Thoracic aorta (tissue), 2 donors: ENCODE measurements at places on chromosomes 16 and 17. TPM values are rescaled to one million over a fixed set of nuclear protein-coding genes. Genes with fewer than 3 reads are reported as not detected.

Gene WNK4
- not detected for total RNA-seq

Gene OR3A2
- total RNA-seq, result 0.49 TPM

- DNase-seq, result no peak
These were observed 210.1 kb upstream of the HS3ST4 start for GRCh38 chr16:25481636-25482035.

Gene JPH3
- total RNA-seq, result not detected

- no peak for DNase-seq
These were observed 666.7 kb upstream of the GOT2 start for GRCh38 chr16:59400830-59401229.

GRCh38 chr17:10638151-10638550 lies 19.0 kb downstream of the MYH3 start:
- no peak for DNase-seq

DNA sequence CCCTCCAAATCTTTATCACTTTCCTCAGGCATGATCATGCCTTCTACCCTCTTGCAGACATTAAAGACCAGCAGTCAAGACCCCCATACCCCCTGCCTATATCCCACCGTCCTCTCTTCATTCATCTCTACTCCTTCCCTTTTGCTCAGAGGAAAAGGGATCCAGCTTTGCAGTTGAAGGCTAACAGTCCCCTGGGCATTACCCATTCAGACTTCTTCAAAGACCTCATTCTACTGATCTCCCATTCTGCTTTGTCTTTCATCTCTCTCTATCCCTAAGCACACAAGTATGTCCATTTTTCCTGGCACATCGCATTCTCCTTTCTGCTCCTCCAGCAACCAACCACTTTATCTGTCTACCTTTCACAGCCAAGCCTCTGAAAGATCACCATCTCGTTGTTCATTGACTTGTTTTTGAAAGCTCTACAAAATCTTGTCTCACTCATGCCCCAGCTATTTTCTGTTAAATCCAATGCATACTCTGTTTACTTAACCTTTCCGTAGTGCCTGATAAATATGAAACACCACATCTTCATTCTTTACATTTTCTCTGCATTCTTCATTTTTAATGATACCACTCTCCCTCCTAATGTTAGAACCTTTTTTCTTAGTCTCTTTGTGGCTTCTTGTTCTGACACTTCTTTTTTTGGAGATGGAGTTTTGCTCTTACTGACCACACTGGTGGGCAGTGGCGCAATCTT lies 14.1 kb upstream of the LCMT1 start:
- DNase-seq, result no peak

Gene PSMC3IP
- total RNA-seq, result 6.6 TPM

DNA sequence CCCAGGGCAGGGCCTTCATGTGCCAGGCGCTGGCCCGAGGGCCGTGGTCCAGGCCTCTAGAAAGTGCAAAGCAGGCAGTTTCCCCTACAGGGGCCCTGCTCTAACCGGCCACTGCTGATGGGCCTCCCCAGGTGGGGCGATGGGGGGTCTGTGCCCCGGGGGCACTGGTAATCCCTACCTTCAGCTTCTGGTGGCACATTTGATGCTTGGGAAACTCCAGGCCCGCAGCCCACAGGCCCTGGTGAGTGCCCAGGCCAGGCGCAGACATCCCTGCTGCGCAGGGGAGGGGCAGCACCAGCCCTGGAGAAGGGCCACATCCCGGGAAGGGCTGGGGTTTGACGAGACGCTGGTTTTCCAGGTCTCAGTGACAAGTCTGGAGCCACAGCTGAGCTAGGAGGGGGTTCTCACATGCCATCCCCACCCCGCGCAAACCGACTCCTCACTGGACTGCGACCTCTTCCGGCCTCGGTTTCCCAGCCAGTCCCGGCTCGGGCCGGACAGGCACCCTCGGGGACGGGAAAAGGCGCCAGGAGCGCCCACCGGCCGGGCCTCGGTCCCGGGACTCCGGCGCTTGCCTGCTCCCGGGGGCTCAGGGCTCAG lies 1.6 kb downstream of the DOC2B start:
- DNase-seq, result no peak

Gene TP53TG3
- total RNA-seq, result not detected

- DNase-seq, result no peak
These were observed 2.4 kb downstream of the USH1G start for GRCh38 chr17:74920642-74921025.

Gene CD300LB
- 0.81 TPM for total RNA-seq

- no peak for DNase-seq
These were observed 21.0 kb downstream of the CBX4 start for GRCh38 chr17:79818026-79818758.

DNA sequence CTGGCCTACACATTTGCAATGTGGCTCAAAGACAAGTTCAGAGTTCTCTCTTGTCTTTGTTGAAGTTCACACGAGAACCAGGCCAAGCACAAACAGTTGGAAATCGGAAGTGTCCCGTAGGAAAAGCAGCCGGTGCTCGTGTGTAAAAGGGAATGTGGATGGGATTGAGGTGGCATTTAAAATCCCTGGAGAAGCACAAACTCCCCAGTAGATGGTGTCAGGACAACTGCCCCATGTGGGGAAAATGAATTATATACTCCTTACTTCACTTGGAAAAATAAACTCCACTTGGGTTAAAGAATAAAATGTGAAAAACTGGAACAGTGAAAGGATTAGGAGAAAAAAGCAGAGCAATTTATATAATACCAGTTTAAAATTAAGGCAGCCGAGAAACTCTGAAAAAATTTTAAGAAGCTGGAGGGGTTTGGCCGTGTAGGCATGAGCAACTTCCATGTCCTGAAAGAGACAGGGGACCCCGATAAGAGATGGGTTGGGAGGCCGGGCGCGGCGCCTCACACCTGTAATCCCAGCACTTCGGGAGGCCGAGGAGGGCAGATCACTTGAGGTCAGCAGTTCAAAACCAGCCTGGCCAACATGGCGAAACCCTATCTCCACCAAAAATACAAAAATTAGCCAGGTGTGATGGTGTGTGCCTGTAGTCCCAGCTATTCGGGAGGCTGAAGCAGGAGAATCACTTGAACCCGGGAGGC lies 28.1 kb downstream of the CBFA2T3 start:
- DNase-seq, result no peak

DNA sequence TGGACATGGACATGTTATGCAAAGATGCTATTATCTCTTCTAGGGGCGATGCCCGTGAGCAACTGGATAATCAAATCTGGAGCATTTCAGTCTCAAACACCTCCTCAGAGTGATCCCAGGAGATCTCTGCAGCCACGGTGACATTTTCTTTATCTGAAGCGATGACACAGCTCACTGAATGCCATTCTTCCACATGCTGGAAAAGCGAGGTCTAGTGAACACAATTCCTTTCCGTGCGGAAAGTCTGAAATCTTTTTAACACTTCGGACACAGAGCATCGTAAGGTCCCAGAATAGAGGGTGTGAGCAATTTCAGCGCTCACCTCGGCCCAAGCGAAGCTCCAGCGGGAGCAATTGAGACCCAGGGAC lies 531 bp upstream of the HASPIN start:
- DNase-seq, result no peak

DNA sequence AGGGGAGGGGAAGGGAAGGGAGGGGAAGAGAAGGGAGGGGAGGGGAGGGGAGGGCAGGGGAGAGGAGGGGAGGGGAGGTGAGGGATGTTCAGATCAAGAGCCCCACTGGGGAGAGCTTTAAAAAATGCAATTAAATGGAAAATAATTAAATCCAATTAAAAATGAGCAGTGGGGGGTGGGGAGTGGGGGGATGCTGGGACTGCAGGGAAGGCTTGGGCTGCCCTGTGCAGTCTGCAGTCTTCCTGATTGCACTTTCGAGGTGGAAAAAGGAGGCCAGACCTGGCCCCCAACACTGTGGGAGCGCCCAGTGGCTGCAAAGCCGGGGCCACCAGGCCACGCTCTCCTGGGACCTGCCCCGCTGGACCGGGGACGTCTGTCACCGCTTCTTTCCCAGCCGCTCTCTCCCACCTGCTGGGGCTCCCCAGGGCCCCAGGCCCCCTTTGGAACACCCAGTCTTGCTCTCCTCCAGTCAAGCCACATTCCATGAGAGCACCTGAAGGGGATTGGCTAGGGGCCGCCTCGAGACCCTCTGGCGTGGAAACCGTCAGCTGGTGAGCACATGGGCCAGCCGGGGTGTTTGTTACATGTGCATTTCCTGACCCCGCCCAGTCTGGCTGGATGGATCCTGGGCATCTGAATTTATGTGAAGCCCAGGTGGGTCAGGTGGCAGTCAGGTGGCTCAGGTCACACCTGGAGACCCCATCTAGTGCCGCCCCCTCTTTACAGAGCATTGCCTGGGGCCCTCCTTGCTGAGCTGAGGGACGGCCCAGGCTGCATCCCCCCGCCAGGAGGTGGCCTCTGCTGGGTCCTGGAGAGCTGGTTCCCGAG lies 37.6 kb upstream of the CBFA2T3 start:
- DNase-seq, result no peak

Gene TBC1D28
- total RNA-seq, result not detected

Gene C16orf92
- not detected for total RNA-seq

DNA sequence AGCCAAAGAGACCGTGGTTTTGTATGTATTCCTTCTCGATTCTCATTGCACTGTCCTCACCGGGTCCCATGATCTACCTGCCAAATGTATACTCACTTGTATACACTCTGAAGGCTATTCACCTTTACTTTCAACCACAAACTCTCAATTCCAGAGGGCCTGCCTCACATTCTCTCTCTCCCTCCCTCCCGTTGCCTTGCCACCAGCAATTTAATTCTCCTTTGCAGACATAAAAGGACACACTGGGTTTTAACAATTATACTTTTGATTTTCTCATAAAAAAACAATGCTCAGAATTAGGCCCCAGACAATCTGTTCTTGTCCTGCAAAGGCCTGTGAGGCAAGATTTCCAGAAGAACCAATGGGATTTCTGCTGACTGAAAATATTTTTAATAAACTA lies 265.1 kb upstream of the PSMD7 start:
- no peak for DNase-seq

- no peak for DNase-seq
These were observed 7.3 kb upstream of the ALOX15 start for GRCh38 chr17:4648741-4649140.

- no peak for DNase-seq
These were observed 129.6 kb downstream of the CMIP start for GRCh38 chr16:81574168-81574567.

DNA sequence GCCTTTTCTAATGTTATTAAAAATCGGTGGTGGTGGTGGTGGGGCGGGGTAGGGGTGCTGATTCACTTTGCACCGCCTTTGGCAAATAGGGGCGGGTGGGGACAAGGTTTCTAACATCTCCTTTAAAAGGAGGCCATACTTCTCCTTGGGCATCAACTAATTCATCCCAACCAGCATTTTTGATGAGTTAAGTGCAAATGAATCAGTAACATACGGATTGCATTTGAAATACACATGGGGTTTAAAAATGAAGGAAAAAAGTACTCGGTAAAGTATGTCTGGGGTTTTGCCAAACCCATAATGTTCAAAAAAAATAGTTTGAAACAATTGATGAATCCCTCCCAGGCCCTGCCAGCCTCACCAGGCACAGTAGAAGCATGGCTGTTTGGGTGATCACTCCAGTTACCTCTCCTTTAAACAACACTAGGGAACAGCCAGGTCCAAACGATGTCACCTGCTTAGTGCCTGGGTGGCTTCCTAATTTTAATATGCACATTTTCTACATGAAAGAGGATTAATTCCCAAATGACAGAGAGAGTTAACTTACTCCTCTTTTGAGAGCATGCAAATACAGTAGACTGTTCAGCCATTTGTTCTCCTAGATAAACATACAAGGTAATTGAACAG lies 107.2 kb downstream of the ANKFN1 start:
- no peak for DNase-seq

Gene C17orf100
- not detected for total RNA-seq

Gene OTOP3
- not detected for total RNA-seq

DNA sequence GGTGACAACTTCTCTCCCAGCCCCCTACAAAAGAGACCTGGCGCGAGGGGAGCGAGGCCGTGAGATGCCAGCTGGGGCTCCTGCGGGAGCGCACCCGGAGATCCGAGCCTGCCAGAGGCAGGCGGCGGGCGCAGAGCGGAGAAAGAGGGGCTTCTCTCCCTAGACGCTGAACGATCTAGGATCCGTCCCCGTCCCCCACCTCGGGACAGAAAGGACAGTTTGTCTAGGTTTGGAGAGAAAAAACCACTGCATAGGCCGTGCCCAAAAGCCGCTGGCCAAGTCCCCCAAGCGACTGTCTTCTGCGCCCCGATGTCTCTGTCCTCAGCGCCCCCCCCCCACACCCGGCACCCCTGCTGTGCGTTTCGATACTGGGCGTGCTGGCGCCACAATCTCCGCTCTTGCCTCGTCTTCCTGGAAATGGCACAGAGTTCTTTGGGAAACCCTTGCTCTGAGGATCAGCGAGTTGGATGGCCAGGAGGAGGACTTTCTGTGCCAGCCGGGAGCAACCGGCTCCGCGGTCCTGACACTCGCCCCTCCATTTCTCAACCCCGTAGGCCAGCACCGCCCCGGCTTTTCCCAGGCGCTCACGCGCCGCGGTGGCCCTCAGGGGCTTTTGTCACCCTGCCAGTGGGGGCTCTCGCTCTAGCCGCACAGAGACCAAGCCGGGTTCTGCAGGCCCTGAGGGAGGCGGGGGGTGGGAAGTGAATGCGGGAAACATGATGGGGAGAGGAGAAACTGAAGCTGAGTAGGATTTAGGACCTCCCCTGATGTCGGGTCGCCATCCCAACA lies 1.0 kb downstream of the SSTR2 start:
- no peak for DNase-seq

GRCh38 chr17:21304091-21304490 lies 19.6 kb downstream of the MAP2K3 start:
- no peak for DNase-seq
